RPMI8226 (cell line): ENCODE measurements at places on chromosomes 6 and 20.
A peak's percentile ranks its signal among the peaks of the same experiment; 100 is the strongest.

DNA sequence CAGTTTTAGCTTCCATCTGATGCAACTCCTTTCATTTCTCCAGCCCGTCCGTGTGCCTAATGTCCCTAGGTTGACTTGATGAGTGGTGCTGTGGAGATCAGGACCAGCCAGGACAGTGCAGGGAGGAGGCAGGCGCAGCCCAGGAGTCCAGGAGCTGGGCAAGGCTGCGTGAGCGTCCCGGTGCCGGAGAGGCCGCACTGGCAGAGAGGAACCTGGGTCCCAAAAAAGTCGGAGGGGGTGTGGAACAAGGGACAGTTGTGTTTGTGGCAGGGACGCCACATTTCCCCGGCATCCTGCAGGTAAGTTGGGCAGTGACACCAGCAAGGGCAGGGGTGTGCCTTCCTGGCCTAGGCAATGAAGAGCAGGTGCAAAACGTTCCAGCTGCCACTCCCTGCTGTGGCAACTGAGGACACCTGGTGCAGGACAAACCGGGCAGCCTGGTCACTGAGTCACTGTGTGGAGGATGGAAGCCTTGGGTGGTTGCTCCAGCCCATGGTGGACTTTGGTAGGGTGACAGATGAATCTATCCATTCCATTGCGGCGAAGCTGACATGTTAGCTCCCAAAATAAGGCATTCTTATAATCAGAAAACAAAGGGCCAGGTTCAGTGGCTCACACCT lies 53.2 kb downstream of the RAMACL start:
- no peak for DNase-seq

GRCh38 chr20:63519668-63520503 lies 679 bp upstream of the PPDPF start:
- peak; percentile 56 for DNase-seq

GRCh38 chr6:128600397-128600951 lies 80.1 kb upstream of the PTPRK start:
- DNase-seq, result peak; percentile 40

GRCh38 chr6:109240370-109241084 lies 141.7 kb downstream of the CD164 start:
- DNase-seq, result no peak

DNA sequence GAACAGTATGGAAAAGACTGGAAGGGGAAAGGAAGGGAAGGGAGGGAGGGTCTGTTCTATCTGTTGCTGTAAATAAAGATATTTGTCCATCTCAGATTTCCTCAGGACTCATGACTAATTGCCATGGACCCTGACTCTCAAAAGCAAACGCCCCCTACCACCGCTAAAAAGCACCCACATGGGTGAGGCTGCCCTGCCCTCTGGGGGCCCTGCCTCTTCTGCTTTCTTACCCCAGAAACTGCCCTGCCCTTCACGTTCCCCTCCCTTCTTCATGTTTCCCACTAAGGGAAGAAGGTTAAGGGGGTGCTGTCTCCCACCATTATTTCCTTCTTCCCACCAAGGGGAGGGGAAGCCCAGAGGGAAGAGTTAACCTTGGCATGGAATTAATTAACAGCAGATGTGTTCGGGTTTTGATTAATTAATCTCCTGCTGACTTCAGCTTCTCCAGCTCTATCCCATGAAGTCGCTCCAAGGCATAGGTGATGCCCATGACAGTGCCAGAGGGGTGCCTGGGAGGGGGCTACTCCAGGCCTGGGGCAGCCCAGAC lies 16.0 kb downstream of the MDFI start:
- no peak for DNase-seq

DNA sequence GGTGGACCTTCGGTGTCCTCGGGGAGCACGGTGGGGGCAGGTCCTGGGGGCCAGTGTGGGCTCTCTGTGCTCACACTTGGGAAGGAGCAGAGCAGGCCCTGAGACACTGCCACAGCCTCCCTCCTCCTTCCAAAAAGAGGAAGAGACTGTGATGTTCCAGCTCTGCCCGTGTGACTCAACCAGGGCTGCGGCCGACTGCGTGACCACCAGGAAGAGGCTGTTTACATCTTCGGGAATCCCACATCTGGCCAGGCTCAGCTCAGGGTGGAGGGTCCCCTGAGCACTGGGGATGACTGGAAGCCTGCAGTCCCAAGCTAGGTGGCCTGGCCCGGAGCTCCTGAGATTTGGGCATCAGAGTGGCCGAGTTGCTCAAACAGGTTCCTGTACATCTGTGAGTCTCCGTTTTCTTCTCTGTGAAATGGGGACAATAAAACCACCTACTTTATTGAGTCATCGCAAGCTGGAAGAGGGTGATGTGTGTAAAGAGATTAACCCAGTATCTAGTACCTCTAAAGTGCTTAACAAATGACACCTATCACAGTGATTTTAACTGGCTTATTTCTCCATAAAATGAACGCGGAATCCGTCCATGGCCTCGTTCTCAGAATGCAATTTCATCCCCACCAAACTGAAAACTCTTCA lies 242.1 kb downstream of the DLL1 start:
- DNase-seq, result no peak

- no peak for DNase-seq
These were observed 73.1 kb upstream of the QKI start for GRCh38 chr6:163341224-163342061.

GRCh38 chr6:96721227-96721626 lies 116.0 kb downstream of the GPR63 start:
- no peak for DNase-seq

DNA sequence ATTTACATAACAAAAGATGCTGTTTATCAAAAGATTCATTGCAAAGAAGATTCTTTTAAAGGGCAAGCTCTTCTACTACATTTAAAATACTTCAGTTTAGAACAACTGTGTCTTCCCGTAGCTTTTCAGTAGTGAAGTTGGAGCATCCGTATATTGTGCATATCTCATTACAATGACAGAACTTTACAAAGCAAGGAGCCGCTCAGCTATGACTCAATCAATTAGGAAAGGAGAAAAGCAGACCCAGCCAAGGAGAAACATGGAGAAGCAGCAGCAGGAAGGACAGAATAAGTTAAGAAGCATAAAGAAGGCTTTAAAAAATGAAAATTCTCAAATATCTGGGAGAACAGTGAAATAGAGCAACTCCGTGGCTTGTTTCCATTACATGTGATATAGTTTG lies 132.6 kb upstream of the SMLR1 start:
- DNase-seq, result no peak

GRCh38 chr6:144155529-144155928 lies 5.2 kb downstream of the STX11 start:
- no peak for DNase-seq

GRCh38 chr6:91538622-91539021 lies 951.8 kb upstream of the MAP3K7 start:
- no peak for DNase-seq

GRCh38 chr6:125193208-125193607 lies 39.6 kb downstream of the TPD52L1 start:
- DNase-seq, result no peak

- no peak for DNase-seq
These were observed 12.8 kb upstream of the TPD52L1 start for GRCh38 chr6:125140808-125141207.

DNA sequence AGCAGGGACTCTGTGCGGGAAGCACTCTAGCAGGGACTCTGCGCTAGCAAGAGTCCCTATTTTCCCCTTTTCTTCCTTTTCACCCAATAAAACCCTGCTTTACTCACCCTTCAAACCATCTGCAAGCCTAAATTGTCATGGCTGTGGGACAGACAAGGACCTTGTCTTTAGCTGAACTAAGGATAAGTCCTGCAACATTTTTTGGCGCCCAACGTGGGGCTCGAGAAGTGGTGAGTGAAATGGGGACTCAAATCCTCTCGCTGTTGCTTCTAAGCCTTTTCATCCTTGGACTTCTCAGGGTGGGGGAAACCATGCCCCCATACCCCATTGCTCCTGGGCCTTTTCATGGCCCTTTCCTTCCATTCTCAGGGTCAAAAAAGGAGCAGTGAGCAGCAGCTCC lies 46.4 kb downstream of the IMPG1 start:
- DNase-seq, result no peak

DNA sequence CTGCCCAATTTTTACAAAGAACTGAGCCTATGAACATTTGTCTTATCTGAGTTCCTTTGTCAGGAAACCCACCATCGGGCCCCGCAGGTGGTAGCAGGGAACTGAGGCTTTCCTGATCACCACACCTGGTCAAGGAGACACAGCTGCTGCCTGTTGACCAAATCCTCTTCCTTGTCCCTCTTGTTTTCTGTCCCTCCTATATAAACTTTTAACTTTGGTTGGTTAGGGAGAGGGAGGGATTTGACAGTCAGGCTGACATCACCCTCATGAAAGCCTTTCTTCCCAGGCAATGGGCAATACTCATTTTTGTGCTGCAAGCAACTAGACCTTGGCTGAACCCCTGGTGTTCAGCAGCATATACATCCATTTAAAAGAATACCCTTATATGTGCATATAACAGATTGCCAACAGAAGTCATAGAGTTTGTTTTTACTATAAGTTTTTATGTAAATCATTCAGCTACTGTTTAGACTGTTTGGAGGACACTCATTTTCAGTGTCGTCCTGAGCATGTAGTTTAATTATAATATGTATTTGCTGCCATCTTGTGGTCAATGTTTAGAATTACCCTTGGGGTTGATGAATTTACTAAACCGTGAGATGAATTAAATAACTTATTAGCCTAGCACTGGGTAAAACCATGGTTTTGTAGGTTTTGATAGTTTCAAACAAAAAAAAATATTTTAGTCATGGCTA lies 17.0 kb downstream of the CRISP1 start:
- peak; percentile 50 for DNase-seq

DNA sequence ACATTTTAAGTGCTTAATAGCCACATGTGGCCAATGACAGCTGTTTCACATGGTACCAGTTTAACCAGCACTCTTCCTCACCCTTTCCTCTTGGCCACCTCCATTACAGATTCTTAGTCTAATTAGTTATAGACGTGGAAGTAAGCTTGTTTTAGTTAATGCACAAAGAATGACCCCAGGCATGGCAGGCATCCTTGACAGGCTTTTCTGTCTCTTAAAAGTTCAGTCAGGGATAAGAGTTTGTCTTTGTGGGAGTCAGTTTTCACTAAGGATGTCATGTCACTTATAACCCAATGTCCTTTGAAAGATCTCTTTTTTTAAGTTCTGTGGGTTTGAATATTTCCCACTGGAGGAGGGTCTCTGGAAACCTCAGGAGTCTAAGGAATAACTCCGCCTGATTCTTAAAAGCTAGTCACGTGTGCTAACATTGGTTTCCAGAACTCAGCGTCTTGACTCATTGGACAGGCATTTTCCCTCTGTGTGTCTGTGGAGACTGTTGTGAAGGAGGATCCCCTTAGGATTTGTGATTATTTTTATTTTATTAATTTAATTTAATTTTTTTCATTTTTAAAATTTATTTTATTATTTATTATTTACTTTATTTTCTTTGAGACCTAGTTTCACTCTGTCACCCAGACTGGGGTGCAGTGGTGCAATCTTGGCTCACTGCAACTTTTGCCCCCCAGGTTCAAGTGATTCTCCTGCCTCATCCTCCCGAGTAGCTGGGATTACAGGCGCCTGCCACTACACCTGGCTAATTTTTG lies 171.4 kb downstream of the ZFAND3 start:
- no peak for DNase-seq

DNA sequence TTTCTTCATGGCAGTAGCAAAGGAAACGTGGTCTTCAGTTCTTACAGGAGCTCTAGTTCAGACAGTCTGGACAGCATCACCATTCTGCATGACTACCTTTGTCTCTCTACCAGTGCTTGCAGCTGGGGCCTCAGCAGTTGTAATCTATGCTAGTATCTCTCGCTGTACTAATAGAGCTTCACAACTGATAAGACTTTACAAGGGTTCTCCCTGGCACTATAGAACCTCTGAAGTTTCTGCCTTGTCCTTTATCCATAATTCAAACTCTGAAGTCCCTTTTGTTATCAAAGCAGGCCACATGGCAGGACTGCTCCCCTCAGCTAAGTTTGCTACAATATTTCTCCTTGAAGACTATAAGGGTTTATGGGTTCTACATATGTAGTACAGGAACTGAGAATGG lies 842.1 kb upstream of the ADGRB3 start:
- DNase-seq, result no peak

DNA sequence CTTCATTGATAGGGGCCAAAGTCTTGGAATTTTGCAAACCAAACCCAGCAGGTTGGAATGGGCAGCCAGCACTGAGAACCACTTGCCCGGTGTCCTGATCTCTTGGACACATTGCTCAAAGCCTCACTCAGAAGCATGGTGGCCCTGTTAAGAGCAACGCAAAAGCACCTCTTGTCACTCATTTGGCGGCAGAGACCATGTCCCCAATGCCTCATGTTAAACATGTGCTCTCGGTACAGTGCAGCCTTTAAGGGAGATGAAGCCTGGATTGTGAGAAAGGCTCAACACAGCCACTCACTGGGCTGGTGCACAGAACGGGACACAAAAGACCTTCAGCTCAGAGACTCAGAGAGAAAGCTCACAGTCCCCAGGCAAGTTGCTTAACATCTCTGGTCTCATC lies 298.4 kb upstream of the PRDM1 start:
- no peak for DNase-seq

- no peak for DNase-seq
These were observed 16.7 kb upstream of the SUMO4 start for GRCh38 chr6:149383371-149383770.

GRCh38 chr20:35454881-35455609 lies at the start of gene CEP250:
Gene CEP250, plus strand, starts transcription at chr20:35455598. Its CDS starts 6,770 bp downstream, at chr20:35462368.
- peak; percentile 97 for DNase-seq

- DNase-seq, result no peak
These were observed 11.3 kb downstream of the PREX1 start for GRCh38 chr20:48816282-48817205.

DNA sequence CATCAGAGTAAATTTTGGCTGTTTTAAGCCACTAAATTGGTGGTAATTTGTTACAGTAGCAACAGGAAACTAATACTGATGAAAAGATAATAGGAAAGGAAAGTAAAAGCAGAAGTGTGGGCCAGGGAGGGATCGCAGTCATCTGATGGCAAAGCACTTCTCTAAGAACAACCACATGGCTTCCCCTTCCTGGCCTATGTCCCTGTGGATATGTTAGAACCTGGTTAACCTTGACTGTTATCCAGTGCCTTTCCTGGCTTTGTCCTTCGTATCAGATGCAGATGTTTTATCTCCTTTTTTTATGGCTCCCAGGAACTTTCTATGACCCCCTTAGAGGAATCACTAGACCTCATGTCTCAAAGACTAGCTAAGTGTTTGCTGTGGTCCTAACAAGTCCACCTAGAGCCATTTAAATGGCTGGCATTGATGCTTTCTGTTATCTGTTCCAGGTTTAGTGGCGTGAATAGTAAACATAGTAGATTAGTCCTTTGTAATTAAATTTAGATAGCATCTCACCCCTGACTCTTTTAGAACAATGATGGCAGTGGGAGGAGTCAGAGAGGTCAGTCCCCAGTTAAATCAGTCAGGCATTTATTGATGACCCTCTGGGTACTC lies 79.2 kb upstream of the PHACTR2 start:
- DNase-seq, result no peak

- no peak for DNase-seq
These were observed 847.0 kb downstream of the PHF3 start for GRCh38 chr6:64482631-64483030.

GRCh38 chr6:115891111-115891669 lies 169.5 kb downstream of the FRK start:
- no peak for DNase-seq

- DNase-seq, result no peak
These were observed 105.5 kb downstream of the AGPAT4 start for GRCh38 chr6:161168281-161168891.

- peak; percentile 90 for DNase-seq
These were observed 968 bp upstream of the ZMYND8 start for GRCh38 chr20:47357296-47358038.
